GM10248 (cell line): ENCODE measurements at places on chromosomes 4 and X.
A peak's percentile ranks its signal among the peaks of the same experiment; 100 is the strongest.

GRCh38 chr4:41189666-41190065 lies 24.7 kb downstream of the APBB2 start:
- no peak for DNase-seq

GRCh38 chr4:106671716-106672115 lies 303.1 kb upstream of the GIMD1 start:
- no peak for DNase-seq

GRCh38 chrX:9278475-9279233 lies 186.2 kb upstream of the TBL1X start:
- DNase-seq = no peak

DNA sequence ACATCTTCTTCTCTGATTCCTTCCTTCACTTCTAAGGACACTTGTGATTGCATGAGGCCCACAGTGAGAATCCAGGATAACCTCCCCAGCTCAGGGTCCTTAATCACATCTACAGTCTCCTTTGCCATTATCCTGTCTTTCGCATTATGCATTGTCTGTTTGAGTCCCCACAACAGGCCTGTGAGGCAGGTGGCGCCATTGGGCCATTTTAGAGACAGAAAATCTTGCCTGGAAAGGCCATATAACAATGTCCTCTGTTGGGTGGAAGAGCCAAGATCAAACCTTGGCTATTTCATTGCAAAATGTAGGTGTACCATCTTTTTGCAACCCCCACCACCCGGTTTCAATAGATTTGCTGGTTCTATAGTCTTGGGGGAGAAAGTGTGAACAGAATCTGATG lies 11.8 kb upstream of the DCUN1D4 start:
- DNase-seq = peak; percentile 32

DNA sequence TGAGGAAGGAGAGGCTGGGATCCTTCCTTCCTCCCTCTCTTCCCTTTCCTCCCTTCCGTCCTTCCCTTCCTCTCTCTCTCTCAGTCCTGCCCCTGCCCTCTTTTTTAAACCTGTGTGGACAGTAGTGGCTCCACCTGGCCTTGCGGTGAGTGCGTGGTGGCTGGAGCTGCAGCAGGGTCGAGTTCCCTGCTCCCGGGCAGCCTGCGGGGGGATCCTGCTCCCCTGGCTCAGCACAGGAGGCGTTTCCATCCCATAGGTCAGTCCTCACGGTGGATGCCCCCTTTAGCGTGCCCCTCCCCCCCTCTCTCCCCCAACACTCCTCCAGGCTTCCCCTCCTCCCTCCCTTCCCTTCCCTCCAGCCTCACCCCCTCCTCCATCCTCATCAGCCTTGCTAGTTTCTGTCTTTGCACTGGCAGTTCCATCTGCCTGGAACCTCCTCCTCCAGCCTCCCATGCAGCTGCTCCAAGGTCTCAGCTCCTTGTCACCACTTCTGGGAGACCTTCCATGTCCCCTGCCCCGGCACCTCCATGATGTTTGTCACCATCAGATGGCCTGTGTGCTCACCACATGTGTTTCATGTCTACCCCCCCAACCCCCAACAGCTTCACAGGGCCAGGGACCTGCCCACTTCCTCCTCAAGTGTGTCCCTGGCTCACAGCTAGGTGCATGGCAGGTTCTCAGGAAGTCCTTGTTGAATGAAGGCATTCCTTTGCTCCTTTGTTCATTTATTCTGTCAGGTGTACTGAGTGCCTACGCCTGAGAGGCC lies 68.4 kb downstream of the PSAPL1 start:
- DNase-seq = no peak

DNA sequence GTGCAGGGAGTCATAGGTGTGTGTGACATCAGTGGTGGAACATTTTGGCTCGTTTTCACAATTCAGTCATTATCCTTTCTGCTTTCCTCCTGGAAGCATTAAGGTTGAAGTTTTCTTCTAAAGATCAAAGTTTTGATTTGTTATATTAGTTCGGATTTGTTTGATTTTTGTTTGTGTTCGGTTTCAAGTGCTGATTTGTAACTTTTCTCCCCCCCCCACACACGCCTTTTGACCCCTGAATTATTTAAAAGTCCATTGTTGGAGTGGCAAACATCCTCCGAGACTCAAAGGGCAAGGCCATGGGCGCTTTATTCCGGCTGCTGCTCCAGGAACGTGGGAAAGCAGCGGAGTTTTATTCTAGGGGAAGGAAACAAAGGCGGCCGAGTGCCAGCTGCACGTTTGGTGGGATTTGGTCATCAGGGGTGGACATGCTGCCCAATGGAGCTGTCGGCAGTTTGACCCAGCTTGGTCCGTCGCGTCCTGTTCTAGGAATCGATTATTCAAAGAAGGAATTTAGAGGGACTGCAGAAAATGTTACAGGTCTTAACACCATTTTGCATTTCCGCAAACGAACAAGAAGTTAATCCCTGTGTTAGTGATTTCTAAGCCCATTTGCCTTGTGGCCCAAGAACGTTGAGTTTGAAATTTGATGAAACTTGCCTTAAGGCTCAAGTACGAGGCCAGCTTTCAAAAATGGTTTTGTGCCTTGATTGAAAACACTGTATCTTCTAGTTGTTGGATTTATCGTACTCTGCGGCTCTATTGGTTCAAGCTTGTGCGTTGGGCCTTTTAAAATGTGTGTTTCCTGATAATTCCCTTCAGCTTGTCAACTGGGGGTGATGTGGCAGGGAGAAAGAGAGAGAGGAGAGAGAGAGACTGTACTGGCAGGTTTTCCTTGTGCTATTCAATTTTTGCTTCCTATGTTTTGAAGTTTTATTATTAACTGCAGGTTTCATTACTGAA lies 565 bp upstream of the ZNF41 start:
- no peak for DNase-seq

- DNase-seq = no peak
These were observed 193.4 kb upstream of the GPR101 start for GRCh38 chrX:137227151-137227550.

DNA sequence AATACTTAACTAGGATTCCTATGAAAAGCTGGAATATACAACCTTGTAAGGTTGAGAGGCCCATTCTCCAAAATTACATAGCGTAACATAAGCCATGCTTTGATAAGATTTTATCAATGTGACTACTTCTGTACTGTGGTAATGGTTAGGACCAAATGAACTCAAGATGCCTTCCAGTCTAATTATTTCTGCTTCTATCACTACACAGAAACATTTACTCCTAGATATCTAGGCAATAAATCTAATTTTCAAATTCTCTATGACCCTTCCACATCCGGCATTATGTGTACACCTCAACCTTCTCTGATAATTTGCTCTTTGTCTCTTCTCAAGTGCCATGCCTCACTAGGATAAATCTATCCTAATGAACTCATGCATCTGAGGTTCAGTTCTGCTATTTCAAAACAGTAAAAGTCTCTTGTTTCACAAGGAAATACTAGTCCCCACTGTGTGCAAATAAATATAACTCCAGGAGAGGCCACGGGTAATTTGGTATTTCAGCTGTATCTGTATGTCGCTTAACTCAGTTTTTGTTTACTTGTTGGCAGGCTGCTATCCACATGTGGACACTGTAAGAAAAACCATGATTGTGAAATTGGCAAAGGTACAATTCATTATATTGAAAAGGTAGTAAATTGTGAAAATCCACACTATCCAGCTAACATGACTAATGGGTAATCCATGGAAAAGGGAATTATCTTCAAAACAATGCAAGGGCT lies 93.3 kb downstream of the PRDM5 start:
- no peak for DNase-seq

DNA sequence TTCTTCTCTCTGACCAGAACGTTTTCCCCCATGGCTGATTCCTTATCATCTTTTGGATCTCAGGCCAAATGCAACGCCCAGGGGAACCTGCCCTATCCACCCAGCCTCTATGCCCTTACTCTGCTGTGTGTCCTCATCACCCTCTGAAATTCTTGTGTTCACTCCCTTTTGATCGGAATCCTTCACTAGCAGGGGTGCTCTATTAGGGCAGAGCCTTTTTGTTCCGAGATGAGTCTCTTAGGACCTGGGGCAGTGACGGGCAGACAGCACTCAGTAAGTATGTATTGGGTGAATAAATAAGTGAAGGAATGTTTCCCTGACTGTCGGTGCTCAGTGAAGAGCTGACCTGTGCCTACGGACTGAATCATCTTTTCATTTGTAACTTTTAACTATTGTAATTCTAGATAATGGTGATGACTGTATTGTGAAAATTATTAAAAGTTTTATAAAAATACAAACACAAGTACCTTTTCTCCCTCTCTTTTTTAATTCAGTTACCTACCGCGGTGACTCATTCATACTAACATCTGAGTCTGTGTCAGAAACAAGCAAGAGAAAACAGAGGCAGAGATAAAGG lies 4.8 kb upstream of the TENM3 start:
- DNase-seq = no peak

DNA sequence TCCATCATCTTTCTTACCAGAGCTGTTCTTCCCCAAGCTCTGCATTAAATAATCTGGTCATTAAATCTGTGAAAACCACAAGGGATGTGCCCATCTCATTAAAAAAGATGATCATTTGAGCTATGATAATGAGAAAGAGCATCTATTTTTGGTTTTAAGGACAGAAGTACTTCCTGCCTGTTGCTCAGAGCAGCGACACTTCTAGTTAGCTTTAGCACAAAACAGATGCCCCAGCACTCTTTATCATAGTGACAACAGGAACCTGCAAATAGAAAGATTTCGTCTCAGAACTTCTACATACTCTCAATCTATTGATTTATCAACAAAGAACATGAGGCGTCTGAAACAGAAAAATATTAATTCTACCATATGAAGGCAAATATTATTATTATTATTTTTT lies 140.1 kb downstream of the APBB2 start:
- DNase-seq = no peak

- DNase-seq = no peak
These were observed 24.1 kb downstream of the MSMO1 start for GRCh38 chr4:165351359-165352130.

DNA sequence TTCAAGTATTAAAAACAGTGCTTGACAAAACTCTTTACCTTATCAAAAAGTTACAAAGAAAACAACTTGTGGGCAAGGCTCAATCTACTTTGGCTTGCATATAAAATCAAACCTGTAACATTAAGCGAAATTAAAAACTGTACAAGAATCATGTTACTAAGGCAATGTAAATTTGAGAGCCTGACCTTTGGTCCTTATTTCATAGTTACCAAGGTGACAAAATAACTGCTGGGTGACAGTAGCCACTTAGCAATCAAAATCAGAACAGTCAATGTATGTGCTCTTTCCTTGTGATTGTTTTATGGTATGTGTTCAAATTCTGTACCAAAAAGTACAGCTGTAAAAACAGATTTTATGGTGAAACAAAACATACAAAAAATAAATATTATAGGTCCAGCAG lies 204.0 kb downstream of the RASL11B start:
- DNase-seq = no peak

GRCh38 chr4:14449308-14449707 lies 553.0 kb upstream of the CPEB2 start:
- no peak for DNase-seq

DNA sequence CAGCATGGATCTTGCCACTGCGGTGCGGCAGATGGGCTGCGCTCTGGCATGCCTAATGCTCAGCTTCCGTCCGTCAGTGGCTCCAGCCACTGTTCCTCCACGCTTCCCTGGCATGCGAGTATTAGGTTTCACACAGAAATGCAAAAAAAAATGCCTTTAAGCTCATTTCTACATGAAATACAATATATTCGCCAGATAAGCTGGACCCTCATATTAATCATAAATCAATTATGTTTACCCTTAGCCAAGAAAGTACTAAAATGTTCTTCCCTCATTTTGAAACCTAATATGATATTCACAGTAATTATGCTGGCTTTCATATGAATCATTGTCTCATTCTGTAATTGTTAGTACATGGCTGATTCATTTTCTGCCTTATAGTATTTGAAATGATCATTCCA lies 115.5 kb upstream of the FAM241A start:
- no peak for DNase-seq

GRCh38 chrX:68894142-68894512 lies 65.3 kb downstream of the EFNB1 start:
- DNase-seq = no peak

DNA sequence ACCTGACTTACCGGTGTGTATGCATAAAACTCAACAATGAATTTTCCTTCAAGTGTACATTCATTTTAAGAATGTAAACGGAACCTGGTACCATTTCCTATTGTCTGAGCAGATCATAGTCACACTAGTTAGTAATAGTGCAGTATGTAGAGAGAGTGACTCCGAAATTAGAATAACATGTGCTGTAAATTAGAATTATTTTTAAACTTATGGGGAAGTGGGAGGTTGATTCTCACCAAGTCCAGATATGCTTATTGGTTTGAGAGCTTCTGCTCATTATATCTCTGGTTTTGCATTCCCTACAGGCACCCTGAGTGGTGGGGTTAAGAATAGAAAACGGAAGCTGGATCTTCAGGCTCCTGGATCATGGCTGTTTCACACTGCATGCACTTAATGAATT lies 39.6 kb downstream of the KLF3 start:
- DNase-seq = no peak

DNA sequence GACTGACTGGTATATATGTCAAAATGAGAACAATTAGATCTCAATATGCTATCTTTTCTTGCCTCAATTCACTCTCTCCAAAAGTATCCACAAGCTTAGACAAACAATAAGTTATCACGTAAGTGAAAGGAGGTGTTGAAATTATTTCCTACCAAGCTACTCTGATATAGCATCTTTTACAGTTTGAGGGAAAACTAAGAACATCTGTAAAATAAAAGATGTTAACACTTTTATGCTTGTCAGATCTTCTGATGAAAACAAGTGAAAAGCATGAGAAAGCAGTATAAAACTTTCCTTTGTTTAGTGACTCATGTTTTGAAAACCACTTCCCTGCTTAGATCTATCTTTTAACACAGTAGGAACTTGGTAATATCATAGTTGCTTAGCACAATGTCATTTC lies 8.4 kb upstream of the MAB21L2 start:
- no peak for DNase-seq

DNA sequence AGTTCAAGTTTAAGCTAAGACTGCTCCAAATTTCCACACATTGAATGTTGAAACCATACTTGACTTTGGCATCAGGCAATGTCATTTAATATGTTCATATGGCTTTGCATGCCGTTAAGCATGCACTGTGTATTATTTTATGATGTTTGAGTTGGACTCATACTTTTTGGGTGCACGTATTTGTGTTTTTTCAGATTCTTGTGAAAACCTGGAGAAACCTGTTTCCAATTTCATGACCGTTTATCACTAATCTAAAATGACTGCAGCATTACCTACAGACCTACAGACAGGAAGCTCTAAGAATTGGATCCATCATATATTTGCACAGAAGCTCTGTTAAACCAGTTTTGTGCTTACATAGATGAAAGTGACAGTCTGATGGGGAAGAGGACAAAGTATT lies 1093.0 kb upstream of the INTU start:
- no peak for DNase-seq

GRCh38 chr4:95362906-95363558 lies 185.7 kb downstream of the UNC5C start:
- no peak for DNase-seq

- DNase-seq = no peak
These were observed 723.2 kb upstream of the AGA start for GRCh38 chr4:178165251-178165950.
